ENCODE measurements at places on chromosomes 2 and 18. TPM values are rescaled to one million over a fixed set of nuclear protein-coding genes. Genes with fewer than 3 reads are reported as not detected.

The DYNC2LI1 gene
- 40.6 TPM for total RNA-seq

The CSRNP3 gene
- total RNA-seq = 10.0 TPM

DNA sequence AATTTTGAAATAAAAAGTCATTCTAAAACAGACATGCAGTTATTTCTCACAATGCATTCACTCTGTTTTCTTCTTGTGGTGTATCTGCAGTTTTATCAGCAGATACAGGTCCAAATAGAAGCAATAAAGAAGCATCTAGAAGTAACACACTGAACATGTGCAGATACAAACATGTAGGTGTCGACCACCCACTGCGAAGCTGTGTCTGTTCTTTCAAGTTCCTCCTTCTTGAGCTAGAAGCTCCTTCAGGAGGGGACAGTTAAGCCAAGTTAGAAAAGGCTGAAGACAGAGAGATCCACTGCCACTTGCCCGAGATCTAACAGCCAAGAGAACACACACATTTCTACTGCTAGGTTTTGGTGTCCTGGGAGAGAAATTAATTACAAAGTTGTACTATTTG, 30.1 kb downstream of the WDFY1 start:
- DNase-seq = no peak

DNA sequence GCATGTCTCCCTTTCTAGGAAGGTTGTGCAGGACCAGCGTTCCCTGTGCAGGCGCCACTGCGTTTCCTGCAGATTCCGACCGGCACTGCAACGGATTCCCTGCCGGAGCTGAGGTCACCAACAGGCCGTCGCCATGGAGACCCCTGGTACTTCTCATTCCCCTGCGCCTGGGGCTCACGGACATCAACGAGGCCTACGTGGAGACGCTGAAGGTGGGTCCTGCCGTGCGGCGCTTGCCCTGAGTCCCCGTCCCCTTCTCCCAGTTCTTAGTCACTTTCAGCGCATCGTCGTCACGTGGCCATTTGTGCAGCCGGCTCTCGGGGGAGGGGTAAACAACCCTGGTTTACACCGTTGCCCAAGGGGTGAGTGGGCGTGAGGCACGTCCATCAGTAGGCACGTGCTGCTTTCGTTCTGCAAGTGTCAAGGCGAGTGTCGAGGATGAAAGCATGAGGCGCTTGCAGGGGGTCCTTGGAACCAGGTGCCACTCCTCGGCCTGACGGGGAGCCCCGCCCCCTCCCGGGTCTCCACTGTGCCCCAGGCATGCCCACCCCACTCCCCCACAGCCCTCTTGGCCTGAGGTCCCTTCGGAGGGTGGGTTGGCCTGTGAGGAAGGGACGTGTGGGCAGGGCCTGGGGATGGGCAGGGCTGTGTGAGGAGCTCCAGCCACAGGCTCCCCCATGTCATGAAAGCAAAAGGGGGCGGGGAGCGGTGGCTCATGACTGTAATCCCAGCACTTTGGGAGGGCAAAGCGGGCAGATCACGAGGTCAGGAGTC, 19.8 kb downstream of the DTYMK start:
- DNase-seq = no peak

DNA sequence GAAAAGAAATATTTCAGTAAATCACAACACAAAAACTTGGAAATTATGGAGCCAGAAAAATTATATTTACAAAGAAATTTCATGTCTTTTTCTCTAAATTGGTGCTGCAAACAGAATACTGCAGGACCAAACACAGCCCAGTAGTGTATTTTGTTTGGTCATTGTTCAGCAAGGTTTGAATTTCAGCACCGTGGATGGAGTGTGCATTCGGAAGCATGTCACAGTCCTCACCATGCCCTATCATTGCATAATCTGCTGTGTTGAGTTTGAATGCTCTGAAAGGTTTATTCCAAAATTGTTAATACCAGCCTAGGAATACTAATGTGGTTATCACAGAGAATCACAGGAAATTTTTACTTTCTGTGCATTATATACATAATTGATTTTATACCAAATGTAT, 296.7 kb downstream of the METTL4 start:
- no peak for DNase-seq

GRCh38 chr18:3796434-3796833, 346.5 kb downstream of the TGIF1 start:
- DNase-seq = no peak

DNA sequence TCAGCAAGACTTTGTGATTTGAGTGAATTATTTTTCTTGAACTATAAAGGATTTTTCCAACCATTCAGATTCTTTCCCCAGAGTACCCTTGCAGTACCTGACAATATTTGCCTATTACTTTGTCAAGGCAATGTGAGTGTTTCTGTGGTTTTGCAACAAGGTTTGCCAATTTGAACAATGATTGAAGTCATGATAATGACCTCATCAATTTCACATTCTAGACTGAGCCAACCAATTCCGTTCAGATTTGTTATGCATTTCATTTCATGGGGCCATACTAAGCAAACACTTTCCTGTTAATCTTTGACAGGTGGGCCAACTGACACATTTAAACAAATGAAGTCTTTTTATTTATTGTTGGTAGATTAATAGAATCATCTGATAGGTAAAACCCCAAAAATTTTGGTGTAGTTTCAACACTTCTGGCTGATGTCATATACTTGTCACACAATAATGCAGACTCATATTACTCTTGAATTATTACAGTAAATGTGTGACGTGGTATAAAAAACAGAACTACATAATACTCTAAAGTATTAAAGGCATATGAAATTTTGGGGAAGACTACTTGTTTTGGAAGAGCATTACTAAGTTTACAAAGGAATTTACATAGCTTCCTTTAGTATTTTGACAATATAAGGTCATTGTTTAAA, 526.4 kb downstream of the DPP10 start:
- no peak for DNase-seq
